ENCODE measurements at places on chromosomes 16 and 17.
A peak's percentile ranks its signal among the peaks of the same experiment; 100 is the strongest.

GRCh38 chr16:67540756-67541155 lies 12.1 kb downstream of the RIPOR1 start:
- DNase-seq: no peak

- no peak for DNase-seq
Observed at GRCh38 chr17:40705584-40705983, 2.0 kb upstream of the KRT24 start.

GRCh38 chr17:50919321-50920040 lies 53.3 kb upstream of the TOB1 start:
- peak; percentile 86 for DNase-seq

DNA sequence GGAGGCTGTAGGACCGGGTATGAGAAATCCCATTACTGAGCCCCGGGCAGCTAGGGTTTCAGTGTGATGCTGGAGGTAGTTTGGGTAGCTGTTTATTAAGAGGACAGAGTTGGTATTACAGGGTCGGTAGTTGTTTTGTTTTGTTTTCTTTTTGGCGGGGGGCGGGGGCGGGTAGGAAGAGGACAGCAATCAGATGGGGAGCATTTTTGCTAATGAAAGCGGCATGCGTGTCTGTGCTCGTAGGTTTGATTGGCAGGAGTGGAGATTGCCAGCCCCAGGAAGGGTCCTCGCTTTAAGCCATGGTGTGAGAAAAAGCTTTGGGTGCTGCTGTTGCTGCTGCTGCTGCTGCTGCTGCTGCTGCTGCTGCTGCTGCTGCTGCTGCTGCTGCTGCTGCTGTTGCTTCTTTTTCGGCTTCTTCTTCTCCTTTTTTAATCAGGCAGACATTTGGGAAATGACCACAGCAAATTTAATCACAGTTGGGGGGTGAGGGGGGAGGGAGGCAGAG lies 498.5 kb upstream of the ZFHX3 start:
- no peak for DNase-seq

DNA sequence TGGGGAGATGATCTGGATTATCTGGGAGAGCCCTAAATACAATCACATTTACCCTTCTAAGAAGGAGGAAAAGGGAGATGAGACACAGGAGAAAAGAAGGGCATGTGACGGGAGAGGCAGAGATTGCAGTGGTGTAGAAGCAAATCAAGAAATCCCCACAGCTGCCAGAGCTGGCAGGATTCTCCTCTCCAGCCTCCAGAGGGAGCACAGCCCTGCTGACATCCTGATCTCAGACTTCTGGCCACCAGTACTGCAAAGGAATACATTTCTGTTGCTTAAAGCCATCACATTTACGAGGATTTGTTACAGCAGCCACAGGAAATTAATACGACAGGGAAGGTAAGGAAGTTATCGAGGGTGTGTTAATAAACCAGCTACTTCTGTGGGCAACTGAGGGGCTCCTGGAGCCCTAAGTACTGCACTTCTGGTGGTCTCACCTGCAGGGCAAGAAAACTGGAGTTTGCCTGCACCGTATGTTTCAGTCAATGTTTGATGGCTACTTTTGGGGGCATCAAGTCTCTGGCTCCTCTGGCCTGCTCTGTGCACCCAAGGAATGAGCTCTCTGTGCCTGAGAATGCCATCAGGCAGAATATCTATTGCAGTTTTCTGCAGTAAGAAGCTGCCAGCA lies 22.9 kb upstream of the CDH13 start:
- peak; percentile 46 for DNase-seq

DNA sequence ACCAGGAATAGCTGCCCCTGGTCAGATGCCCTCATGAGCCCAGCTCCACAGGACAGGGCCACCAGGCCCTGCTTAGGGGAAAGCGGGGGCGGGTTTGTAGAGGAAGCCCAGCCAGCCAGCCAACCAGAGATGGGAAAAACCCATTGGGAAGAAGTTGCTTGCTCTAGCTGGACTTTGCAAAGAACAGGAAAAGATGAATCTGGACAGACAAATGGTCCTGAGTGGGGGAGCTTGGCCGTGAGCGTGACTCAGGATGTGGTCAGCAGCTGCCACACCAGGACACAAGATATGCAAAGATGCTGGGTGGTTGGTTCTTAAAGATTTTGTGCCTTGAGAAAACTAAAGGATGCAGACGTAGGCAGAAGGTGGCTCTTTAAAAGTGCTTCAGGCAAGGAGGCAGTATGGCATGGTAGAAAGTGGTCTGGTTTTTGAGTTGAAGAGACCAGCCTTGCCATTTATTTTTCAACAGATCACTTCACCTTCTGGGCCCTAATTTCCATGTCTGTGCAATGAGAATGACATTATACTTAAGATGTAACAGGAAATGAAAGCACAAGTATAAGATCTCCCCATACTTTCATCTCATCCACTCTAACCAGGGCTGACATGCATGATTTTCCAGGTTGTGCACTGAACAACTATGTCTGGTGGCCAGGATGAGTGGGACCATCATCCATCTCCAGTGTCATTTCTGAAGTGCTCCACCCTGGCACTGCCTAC lies 27.8 kb upstream of the HEATR6 start:
- no peak for DNase-seq

- peak; percentile 32 for DNase-seq
Observed at GRCh38 chr17:7886227-7887037, 2.2 kb upstream of the CHD3 start.

- no peak for DNase-seq
Observed at GRCh38 chr16:2936436-2937011, 24.8 kb downstream of the FLYWCH1 start.

DNA sequence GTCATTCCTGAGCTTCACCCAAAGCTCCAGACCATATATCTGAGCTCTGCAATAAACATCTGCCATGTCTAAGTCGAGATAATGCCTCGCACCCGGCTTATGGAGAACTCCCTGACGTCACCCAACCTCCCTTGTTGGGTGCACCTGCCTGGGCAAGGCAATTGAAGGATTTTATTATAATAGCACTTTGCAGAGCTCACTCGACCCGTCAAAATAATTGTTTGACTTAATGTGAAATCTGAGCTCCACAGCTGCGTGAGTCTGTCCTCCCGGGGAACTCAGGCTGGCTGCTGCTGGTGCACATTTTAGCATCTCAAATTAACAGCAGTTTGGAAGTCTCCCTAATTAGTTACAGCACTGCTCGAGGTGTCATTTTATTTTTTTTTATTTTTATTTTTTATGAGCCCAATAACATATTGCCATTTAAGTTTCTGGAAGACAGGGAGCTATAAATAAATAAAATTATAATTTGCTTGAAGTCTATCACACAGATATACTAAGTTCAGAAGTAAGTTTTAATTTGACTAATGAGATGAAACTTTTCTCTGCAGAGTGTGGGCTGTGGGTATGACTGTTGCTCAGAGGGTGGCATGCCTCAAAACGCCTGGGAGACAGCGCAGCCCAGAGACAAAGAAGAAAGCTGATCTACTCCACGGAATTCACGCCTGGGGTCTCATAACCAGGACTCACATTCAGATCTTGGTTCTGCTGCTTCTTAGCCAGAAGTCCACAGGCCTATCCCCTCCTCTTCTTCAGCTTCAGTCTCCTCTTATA lies 401.4 kb upstream of the C16orf82 start:
- DNase-seq: no peak

DNA sequence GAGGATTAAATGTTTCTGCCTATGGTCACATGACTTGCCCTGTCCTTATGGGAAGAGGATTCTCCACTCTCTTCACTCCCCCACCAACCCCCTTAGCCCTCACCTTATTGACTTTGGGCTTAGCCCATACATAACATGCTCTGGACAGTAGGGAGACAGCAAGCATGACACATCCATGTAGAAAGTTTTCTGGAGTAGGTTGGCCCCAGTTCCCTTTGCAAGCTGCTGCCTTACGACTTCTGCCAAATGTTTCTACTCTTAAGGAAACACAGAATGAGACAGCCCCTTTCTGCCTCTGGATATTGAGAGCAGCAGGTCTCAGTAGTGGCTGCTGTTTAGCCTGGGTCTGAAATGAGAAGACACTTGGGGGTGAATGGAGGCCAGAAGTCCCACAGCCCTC lies 282.2 kb downstream of the MAP2K6 start:
- no peak for DNase-seq

DNA sequence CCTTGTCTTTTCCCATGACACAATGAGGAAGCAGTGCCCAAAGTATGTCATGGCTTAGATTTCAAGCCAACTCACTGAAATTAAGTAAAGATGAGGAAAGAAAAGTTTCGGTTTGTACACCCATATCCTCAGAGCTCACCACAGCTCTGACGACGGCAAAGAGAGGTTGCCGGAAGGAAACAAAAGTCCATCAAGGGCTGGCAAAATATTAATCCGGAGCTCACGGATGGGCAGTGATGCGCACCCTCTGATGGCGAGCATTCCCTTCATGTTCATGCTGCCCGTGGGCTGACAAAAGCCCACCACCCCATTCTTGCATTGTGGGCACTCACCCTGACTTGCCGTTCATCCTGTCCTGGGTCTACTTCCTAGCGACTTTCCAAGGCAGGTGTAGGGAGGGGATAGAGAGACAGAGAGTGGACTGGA lies 103.1 kb downstream of the SOX9 start:
- no peak for DNase-seq

GRCh38 chr17:43882761-43883415 lies 24.4 kb downstream of the MPP2 start:
- DNase-seq: no peak

DNA sequence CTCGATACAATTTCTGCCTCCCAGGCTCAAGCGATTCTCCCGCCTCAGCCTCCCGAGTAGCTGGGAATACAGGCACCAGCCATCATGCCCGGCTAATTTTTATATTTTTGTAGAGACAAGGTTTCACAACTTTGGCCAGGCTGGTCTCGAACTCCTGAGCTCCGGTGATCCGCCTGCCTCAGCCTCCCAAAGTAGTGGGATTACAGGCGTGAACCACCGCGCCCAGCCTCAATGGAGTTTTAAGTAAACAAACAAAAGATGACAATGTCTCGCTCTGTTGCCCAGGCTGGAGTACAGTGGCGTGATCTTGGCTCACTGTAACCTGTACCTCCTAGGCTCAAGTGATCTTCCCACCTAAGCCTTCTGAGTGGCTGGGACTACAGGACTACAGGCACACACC lies 52.6 kb upstream of the TRAP1 start:
- DNase-seq: no peak

DNA sequence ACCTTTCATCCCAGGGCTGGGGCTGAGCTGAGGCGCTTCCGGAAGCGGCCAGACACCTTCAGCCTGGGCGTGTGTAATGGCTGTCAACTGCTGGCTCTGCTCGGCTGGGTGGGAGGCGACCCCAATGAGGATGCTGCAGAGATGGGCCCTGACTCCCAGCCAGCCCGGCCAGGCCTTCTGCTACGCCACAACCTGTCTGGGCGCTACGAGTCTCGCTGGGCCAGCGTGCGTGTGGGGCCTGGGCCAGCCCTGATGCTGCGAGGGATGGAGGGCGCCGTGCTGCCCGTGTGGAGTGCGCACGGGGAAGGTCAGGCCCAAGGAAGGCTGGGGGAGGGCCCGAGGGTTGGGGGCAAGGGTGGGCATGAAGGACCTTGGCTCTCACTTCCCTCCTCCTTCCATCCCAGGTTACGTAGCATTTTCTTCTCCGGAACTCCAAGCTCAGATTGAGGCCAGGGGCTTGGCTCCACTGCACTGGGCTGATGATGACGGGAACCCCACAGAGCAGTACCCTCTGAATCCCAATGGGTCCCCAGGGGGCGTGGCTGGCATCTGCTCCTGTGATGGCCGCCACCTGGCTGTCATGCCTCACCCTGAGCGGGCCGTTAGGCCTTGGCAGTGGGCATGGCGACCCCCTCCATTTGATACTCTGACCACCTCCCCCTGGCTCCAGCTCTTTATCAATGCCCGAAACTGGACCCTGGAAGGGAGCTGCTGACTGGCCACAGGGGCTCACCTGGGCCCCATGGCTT lies 19.6 kb downstream of the PFAS start:
- DNase-seq: no peak

DNA sequence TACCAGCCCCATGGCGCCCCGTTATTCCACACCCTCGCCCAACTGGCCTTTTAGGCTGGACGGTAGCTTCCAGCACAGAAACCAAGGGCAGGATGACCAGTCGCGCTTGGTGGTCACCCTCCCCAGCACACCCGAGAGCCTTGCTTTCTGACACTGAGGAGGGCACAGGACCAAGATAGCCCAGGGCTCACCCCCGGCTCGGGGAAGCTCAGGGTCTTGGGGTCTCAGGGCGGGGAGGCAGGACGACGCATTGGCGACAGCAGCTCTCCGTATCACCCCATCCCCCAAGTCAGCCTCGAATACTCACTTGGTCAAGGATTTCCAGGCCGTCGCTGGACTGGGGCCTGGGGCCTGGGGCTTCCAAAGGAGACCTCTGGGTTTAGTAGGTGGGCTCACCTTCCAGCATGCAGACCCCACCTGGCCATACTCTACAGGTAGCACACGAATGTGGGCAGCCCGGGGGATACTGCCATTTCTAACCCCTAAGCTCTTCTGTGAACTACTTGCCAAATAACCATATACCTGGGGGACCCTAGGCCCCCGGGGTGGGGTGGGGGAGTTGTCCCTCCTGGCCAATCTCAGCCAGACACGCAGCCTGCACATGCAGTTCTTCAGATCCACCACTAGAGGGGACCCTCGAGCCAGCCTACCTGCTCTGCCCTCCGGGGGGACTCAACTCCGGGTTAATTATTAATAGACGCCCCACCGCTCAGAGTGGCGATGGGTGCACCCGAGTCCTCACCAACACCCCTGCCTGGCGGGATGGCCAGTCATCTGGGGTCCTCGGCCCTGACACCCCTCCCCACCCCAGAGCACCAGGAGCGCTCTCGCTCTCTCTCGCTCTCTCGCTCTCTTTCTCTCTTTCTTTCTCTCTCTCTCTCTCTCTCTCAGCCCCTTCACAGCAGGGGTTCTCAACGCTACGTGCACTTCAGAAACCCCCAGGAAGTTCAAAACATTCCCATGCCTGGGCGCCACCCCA lies 30.0 kb downstream of the TBC1D16 start:
- DNase-seq: no peak

- no peak for DNase-seq
Observed at GRCh38 chr17:69088643-69089200, 28.0 kb upstream of the ABCA9 start.

DNA sequence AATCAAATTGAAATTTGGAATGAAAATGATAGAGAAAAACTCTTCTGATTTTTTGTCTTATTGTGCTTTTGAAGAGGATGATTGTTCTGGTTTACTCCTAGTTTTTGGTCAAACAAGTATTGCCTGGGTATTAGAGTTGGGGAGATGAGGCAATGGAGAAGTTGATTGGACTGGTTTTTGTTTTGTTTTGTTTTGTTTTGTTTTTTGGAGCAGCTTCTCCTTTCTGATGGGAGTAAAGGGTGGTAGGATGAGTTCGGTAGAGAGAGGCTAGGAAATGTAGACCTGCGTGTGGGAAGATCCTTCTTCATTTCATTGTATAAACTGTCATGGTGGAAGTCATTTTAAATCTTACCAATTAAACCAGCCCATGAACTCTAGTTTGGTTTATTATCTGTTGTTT lies 17.7 kb downstream of the ATP6V0A1 start:
- no peak for DNase-seq

- no peak for DNase-seq
Observed at GRCh38 chr17:38536661-38537060, 69.1 kb downstream of the SRCIN1 start.
